ENCODE measurements at places on chromosomes 7 and 10.

DNA sequence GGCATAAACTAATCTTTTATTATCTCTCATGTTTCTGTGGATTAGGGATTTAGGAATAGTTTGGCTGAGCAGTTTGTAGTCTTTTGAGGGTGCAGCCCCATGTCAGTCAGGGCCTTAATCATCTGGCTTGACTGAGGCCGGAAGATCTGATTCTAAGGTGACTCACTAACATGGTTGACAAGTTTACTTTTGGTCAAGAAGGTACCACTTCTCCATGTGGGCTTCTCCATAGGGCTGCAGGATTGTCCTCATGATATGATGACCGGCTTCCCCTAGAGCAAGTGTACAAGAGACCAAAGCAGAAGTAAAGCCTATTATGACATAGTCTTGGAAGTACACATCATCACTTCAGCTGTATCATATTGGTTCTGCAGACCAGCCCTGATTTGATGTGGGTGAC, 45.9 kb upstream of the OIT3 start:
- DNase-seq, result no peak

GRCh38 chr7:116223588-116223987, 13.2 kb downstream of the TES start:
- DNase-seq, result no peak

DNA sequence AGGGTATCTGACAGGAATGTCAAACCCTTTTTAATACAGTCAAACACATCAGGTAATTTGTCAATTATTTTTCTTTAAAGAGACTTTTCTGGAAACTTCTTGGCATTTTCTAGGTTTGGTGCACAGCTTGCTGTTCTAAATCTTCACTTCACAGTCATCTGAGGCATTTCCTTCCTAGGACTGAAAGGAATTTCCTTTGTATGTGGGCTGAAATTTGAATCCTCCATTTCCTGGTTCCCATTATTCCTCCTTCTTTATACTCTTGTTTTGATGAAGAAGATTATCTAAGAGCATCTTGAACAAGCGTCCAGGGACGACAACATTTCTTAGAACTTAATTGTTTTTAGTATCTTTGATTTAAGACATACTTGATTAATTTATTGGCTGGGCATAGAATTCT, 24.9 kb downstream of the CALD1 start:
- DNase-seq, result no peak

- no peak for DNase-seq
Observed at GRCh38 chr10:62225362-62225761, 43.3 kb downstream of the RTKN2 start.

GRCh38 chr10:124425227-124425962, 6.7 kb upstream of the OAT start:
- DNase-seq, result no peak

DNA sequence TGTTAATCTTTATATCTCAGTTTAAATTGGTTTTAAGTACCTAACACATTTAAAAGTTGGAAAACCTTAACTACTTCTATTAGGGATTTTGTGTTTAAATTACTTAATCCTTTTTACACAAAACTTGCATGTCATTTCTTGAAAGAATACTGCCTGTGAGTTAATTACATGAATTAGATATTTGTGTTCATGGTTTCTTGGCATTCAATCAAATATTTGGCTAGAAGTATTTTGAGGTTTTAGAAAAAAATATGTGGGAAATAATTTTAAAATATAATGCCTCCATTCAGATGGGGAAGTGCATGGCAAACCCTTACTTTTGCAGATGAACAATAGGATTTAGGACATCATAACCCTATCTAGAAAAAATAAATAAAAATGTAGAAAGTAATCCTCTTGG, 186.5 kb upstream of the SEMA3E start:
- no peak for DNase-seq

- no peak for DNase-seq
Observed at GRCh38 chr10:111249925-111250324, 173.1 kb downstream of the ADRA2A start.

DNA sequence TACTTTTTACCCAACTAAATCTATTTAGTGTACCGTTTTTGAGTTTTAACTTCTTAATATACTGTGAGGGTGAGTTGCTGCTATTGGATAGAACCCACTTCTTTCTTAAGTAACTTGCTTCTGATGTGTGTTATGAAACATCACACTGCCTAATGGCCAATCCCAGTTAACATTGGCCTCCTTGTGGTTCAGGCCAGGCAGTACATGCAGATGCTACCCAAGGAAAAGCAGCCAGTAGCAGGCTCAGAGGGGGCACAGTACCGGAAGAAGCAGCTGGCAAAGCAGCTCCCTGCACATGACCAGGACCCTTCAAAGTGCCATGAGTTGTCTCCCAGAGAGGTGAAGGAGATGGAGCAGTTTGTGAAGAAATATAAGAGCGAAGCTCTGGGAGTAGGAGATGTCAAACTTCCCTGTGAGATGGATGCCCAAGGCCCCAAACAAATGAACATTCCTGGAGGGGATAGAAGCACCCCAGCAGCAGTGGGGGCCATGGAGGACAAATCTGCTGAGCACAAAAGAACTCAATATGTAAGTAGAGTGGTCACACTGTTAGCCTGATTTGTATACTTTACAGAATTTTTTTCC, 39.7 kb downstream of the TES start:
- no peak for DNase-seq

- no peak for DNase-seq
Observed at GRCh38 chr10:128859738-128860386, 607.2 kb upstream of the MGMT start.

DNA sequence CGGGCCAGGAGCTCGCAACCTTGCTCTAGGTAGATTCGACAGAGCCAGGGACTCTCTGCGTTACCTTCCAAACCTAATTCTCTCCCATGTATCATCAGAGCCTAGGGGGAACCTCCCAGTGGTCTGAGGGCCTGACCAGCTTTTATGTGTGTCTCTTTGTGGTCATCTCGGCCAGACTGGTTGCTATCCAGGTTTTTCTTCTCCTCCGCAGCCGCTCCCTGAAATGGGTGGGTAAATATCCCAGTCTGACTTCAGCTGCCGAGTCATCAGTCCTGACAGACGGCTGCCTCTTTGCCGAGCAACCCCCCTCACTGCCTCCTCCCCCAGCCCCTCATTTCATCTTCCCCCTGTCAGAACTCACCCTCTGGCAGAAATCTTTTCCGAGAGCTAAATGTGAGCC, 578.1 kb downstream of the LRMDA start:
- no peak for DNase-seq

- peak; percentile 11 for DNase-seq
Observed at GRCh38 chr10:133132473-133133291, 27.3 kb upstream of the KNDC1 start.
